ENCODE measurements at places on chromosomes 11 and 22.

GRCh38 chr11:94002226-94002625 lies 18.9 kb upstream of the HEPHL1 start:
- DNase-seq: no peak

GRCh38 chr11:115198321-115198741 lies 305.9 kb downstream of the CADM1 start:
- DNase-seq: no peak

GRCh38 chr11:19939415-19939929 lies 220.8 kb downstream of the DBX1 start:
- DNase-seq: no peak

- DNase-seq: no peak
Observed at GRCh38 chr11:126718276-126718675, 282.3 kb downstream of the KIRREL3 start.

DNA sequence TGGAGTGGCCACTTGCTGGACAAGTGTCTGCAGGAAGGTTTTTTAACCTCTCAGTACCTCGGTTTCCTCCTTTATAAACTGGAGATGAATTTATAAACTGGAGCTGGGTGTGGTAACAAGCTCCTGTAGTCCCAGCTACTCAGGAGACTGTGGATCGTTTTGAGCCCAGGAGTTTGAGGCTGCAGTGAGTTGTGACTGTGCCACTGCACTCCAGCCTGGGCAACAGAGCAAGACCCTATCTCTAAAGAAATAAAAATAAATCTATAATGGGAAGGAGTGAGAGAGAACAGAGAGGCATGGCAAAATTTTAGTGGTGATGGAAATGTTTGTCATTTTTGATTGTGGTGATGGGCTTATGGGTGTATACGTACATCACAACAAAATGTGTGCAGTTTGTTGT lies 1.4 kb upstream of the PDGFB start:
- DNase-seq: no peak

- DNase-seq: no peak
Observed at GRCh38 chr11:36361901-36362391, 65.9 kb downstream of the PRR5L start.

GRCh38 chr11:72220696-72221363 lies 3.7 kb upstream of the INPPL1 start:
- no peak for DNase-seq

DNA sequence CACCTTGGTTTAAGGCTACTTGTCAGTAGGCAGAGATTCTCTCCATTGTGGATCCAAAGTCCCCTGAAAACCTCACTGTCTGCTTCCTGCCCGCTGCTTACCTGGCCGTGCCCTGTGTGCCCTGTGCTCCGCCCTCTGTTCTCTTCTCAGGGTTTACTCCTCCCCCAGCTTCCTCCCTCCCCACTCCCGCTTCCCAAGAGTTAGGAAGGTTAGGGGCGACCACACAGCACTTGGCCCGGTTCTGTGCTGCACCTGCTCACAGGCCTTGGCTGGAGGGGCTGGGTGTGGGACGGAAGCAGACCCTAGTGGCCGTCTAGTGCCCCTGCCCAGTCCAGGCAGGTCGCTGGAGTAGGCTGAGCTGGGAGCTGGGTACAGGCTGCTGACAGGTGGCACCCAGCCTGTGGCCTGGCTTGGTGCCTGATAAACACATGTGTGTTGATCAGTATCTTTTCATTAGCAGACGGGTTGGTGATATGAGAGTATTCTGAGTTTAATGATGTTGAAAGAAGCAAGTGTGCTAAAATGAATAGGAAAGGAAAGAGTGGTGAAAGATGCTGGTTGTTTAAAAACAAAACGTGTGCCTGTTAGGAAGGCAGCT lies 40.5 kb downstream of the GRAMD4 start:
- DNase-seq: no peak

DNA sequence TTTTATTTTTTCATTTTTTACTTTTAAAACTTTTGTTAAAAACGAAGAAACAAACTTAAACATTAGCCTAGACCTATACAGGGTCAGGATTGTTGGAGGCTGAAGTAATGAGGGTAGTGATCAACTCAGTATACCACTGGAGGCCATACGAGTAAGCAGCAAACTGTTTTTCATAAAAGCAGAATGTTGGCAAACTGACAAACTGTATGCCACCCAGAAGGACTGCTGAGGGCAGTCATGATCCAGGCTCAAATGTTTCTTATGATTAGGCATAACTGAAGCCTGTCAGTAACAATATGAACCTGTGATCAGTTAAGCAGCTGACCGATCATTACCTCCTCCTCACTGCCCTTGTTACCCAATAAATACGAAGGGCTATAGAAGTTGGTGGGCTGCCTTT lies 10.2 kb upstream of the SC5D start:
- no peak for DNase-seq

DNA sequence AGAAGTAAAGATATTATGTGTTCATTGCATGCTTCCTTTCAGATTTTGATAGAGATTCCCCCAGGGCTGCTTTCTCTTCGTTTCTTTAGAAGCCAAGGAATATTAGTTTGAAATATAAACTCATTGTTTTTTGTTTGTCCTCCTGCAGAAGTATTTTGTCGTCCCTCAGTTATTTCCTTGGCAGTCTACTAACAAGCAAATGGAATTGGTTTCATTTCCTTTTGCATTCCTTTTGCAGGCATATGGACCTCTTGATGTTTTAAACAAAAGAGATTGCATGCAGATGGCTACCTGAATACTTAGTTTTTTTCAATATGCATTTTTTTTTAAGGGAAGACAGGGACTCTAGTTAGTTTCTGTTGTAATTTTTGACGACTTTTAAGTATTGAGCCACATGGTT lies 62.2 kb downstream of the BCL2L13 start:
- no peak for DNase-seq

DNA sequence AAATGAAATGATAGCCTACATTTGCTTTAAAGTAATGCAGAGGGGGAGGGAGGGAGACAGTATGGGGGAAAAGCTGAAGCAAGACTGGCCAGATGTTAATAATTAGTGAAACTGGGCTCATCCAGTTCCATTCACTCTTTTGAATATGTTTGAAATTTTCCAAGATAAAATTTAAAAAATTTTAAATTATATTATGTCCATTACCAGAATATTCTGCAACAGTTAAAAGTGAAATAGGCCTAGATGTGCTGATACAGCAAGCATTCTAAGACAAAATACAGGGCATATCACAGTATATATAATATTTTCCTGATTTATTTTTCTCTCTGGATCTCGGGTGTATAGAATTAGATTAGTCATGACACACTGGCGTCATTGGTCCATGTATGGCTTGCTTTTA lies 13.6 kb upstream of the ZNRF3 start:
- no peak for DNase-seq

- no peak for DNase-seq
Observed at GRCh38 chr22:35556666-35557065, 16.0 kb downstream of the RASD2 start.

DNA sequence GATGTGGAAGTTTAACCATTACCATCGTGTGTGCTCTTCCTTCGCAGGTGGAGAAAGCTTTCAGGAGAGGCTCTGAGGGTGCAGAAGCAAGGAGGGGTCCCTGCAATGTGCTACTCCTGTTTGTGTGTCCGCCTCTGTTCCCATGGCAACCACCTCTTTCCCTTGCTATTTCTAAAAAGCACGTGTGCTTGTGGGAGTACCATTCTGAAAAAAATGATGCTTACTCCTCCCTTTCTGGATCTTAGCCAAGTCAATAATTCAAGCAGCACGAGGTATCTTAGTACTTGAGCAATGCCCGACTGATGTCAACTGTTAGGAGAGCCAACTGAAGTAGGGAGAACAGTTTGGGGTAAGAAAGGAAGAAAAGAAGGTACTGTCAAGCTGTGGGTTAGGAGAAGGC lies 628.7 kb downstream of the NTM start:
- no peak for DNase-seq

DNA sequence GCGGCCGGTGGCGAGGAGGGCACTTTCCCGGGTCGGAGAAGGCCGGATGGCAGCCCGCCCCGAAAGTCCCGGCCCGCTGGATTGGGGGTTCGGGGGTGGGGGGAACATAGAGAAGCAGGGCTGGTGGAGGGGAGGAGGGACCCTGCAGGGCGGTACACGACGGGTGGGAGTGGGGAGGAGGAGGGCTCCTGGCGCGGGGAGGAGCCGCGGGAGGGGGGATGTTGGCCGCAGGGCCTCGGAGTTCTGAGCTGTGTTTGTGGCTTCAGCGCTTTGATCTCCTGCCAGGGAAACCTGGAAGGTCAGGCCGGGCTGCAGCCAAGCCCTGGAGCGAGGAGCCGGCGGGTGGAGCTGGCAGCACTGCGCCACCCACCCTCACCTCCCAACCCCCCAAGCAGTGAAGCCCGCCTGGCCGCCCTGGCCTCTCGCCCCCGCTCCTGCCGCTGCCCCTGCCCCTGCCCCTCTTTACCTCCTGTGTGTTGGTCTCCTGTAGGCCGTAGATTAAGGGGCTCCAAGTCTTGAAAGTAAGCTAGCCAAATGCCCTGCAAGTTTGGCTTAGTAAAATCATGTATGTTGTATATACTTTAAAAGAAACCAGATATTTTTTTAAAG lies 30.9 kb downstream of the C22orf31 start:
- DNase-seq: no peak

DNA sequence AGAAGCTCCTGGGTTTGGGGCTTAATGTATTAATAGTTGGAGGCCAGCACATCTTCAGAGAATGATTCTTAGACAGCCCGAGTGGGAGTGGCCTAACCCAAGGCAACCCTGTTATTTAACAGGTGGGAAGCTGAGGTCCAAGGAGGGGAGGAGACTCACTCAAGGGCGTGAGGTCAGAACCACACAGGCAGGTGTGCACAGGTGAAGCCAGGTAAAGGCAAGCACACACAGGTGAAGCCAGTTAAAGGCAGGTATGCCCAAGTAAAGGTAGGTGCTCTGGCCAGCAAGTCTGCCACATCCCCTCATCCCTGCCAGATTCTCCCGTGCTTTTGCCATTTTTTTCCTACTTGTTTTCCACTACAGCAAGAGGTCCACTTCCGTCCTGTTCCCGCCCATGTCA lies 2.9 kb upstream of the SHANK2 start:
- no peak for DNase-seq

DNA sequence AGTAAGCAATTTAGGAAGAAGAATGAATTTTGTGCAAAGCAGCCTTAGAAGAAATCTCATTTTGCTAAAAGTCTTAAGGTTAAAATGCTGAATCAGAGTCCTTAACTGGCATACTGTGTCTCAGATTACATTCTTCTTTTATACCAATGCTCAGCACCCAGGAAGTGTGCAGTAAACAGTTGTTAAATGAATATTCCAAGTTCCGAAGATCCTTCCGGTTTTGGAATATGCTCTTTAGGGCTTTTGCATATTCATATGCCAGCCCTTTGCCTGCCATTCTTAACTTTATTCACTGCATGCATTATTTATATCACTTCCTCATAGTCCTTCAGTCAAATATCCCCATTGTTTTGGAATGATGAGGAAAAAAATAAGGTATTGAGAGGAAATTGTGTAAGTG lies 242.0 kb downstream of the DDX10 start:
- no peak for DNase-seq

DNA sequence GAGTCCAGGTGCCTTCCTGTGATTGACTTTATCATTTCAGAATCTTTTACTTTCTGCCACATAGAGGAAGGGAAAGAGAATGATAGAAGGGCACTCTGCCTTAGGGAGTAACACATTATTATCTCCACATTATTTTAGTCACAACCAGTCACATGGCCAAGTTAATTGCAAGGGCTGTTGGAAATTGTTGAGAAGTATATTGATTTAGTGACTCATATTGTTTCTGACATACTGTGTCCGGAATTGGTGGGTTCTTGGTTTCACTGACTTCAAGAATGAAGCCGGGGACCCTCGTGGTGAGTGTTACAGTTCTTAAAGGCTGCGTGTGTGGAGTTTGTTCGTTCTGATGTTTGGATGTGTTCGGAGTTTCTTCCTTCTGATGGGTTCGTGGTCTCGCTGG lies 8.7 kb downstream of the OR51B4 start:
- no peak for DNase-seq

DNA sequence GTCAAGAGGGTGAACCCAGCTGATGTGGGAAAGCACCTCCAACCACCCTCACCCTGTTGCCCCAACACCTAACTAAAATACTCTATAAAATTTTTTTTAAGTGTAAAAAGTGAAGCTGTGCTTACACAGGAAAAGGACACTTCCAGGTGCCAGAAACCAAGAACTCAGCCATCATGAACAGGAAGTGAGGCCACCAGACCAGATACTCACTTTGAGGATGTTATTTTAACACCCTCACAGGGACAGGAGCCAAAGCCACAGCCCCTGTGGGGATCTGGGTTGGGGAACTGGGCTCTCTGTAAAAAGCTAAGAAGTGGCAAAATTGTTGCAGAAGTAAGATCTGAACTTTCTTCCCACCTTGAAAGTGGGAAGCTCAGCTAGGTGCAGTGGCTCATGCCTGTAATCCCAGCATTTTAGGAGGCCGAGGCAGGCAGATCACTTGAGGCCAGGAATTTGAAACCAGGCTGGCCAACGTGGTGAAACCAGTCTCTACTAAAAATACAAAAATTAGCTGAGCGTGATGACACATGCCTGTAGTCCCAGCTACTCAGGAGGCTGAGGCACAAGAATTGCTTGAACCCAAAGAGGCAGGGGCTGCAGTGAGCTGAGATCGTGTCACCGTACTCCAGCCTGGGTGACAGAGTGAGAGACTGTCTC lies 3.8 kb downstream of the RSPH14 start:
- peak; percentile 9 for DNase-seq

GRCh38 chr11:107018219-107018901 lies at the start of gene GUCY1A2:
TSS of gene GUCY1A2 (minus strand) at chr11:107018476. CDS start at chr11:107018055, 421 bp downstream.
- DNase-seq: no peak

GRCh38 chr11:1382831-1383607 lies 6.7 kb upstream of the BRSK2 start:
- peak; percentile 81 for DNase-seq

- DNase-seq: peak; percentile 74
Observed at GRCh38 chr22:17767233-17768065, 6.8 kb downstream of the BID start.

DNA sequence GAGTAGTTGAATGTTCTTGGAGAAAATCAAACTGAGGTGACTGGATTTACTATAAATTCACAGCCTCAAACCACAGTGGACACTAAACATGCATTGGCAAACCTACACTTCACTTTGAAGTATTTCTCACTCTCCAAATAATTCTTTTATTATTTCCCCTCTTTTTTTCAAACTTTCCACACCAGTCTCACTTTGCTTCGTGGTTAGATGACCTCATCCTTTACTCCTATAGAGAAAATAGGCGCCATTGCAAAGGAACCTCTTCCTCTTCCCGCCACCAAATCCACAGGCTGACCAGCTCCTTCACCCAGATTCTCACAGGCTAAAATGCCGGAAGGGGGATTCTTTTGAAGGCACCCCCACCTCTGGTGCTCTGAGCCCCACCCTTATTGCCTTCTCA lies 33.4 kb downstream of the HTR3A start:
- DNase-seq: no peak

- no peak for DNase-seq
Observed at GRCh38 chr22:30837531-30837930, 131.0 kb downstream of the MORC2 start.

GRCh38 chr11:105245781-105246315 lies 106.3 kb upstream of the CARD18 start:
- DNase-seq: no peak

GRCh38 chr22:47225080-47225930 lies 462.9 kb downstream of the TBC1D22A start:
- no peak for DNase-seq
